Globus pallidus (tissue), 1 donor: ENCODE measurements at places on chromosomes 6 and 20.

GRCh38 chr6:169885831-169886230, 134.4 kb downstream of the ERMARD start:
- DNase-seq = no peak

GRCh38 chr6:114218437-114219340, 124.1 kb downstream of the HS3ST5 start:
- DNase-seq = no peak

DNA sequence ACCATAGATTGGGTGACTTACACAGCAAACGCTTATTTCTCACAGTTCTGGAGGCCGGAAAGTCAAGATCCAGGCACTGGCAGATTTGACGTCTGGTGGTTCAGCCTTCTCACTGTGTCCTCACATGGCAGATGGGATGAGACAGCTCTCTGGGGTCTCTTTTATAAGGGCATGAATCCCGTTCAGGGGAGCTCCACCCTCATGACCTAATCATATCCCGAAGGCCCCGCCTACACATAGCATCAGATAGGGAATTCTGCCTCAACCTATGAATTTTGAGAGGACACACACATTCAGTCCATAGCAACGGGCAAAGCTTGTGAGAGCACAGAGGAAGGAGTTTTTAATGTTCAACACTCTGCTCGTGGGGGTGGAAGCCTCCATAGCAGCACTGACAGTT, 27.5 kb downstream of the DAAM2 start:
- no peak for DNase-seq

DNA sequence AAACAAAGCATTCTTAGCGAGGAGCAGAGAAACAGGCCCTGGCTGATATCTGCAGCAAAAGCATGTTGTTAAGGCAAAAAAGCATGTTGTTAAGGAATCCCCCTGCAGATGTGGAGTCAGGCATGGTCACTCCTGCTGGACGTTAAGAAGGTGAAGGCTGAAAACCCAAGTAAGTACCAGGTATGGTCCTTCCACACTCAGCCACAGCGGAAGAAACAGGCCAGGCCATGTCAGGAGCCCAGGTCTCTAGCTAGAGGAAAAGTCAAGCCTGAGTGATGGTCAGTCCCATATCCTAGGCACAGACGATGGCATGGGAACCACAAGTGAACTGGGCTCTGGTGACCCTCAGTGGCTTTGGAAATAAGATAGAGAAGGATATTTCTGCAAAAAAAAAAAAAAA, 32.5 kb upstream of the MAS1L start:
- no peak for DNase-seq

DNA sequence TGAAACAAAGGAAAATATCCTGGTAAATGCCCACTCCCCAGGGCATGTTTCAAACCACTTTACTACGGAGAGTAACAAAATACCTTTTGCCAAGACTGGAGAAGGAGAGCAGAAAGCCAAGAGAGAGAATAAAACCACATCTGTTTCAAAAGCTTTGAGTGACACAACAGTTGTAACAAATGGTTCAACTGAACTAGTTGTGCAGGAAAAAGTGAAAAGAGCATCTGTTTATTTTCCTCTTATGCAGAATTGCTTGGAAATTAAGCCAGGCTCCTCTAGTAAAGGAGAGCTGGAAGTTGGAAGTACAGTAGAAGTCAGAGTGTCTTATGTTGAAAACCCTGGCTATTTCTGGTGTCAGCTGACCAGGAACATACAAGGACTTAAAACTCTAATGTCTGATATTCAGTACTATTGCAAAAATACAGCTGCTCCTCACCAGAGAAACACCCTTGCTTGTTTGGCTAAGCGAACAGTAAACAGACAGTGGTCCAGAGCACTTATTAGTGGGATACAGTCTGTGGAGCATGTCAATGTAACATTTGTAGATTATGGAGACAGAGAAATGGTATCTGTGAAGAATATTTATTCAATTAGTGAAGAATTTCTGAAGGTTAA, 2.6 kb downstream of the TDRD6 start:
- DNase-seq = no peak

DNA sequence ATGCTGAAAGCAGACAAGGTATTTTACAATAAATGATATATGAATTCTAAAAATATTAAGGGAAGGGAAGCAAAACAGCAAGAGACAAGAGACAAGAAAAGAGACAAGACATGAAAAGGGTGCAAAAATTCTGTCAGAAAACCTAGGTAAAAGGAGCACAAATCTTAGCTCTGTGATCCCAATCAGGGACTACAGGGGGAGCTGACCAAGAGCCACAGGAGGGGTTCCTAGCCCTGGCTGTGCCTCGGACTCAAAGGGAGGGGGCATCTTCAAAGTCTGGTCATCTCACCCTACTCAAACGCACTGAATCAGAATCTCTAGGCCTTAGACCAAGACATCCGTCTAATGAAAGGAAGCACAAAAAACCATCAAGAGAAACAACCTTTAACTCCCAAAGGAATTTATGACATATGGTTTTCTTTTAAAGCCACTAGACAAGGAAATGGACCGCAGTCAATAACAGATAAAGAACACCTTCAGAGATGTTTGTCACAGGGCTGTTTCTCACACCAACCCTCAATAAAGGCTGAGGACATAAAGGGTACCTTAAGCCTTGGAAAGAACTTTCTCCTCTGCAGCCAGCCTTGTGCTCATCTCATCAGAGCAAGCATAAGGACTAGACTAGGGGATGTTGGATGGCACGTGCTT, 130.4 kb upstream of the CDYL start:
- DNase-seq = no peak

- DNase-seq = no peak
These were observed 14.5 kb upstream of the BTBD9 start for GRCh38 chr6:38654263-38654662.
